GM12891 (cell line): ENCODE measurements at places on chromosomes 1 and 21.

DNA sequence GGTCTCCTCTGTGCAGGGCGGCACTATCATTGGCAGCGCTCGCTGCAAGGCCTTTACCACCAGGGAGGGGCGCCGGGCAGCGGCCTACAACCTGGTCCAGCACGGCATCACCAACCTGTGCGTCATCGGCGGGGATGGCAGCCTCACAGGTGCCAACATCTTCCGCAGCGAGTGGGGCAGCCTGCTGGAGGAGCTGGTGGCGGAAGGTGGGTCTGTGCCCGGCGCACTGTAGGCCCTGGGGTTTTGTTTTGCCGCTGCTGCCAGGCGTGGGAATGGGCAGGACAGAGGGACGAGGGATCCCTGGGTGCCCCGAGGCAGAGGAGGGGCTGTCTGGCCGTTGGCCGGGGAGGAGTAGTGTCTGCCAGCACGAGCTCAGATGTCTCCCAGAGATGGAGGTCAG, 12.2 kb downstream of the PFKL start:
- DNase-seq: no peak

DNA sequence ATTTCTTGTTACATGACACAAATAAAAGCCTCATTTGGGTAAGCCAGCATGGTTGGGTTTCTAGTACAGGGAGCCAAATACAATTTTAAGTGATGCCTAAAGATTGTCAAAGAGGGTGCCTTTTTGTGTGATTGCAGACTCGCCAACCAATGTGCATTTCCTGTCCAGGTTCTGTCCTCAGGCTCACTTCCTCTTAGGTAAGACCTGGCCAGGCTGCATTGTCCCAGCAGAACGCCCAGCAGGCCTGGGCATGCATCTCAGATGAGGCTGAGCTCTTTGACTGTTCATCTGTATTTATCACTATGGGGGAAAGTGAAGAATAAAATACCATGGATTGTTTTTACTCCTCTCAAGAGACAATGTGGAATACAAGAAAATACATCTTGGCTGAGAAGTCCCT, 49.7 kb downstream of the KCNC4 start:
- no peak for DNase-seq

GRCh38 chr21:33663241-33663640, 20.9 kb downstream of the ITSN1 start:
- no peak for DNase-seq

DNA sequence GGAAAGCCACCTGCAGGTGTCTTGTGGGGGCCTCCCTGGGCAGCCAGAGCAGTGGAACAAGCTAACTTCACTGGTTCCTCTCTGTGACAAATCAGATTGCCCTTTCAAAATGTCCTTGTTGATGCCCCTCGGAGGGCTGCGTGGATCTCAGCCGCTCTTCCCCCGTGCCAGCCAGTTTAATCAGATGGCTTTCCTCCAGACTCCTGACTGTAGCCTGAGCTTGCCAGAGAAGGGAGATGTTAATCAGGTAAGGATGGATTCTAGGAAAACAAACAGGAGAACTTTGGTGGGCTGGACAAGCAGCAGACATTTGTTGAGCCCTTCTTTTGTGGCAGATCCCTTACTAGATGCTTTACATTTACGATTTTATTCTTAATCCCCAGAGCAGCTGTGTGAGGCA, 88.2 kb downstream of the DMRTA2 start:
- DNase-seq: no peak

- DNase-seq: no peak
These were observed 1204.6 kb upstream of the TMPRSS15 start for GRCh38 chr21:19608101-19608621.

DNA sequence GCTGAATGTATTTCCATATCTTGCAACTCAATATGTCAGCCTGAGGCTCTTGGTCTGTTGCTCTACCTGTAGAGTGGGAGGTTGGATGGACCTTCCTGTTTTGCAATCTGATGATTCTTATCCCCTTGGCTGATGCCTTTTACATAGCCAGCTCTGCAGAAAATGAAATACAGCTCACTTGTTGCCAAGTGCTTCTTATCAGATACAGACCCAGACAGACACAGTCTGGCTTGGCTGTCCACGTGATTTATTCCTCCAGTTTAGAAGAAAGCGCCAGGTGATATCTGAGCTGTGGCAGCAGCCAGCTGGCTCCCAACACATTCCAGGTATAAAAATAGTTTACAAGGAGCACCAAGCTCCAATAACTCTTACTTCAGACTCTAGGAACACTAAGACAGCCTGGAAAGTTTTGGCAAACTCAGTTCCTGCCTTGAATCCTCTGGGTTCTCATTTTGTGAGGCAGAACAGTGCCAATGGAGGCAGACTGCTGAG, 479.2 kb upstream of the USP24 start:
- no peak for DNase-seq

DNA sequence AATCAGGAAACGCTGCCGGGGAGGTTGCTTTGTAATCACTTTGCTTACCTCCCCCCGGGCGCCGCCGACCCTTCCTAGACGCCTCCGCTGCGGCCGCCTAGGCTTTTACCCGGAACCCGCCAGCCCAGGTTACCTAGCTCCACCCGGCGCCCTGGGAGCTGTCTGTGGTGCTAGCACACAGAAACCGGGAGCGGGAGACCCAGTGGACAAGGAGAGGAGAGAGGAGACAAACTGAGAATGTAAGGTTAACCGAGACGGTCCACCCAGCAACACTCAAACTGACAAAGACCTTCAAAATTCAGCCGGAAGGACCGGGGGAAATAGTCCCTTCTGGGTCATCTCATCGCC, 9.8 kb downstream of the BARHL2 start:
- no peak for DNase-seq

- no peak for DNase-seq
These were observed 354.8 kb upstream of the NFIA start for GRCh38 chr1:60727552-60727951.

- no peak for DNase-seq
These were observed 53.3 kb downstream of the ZFYVE9 start for GRCh38 chr1:52195161-52195560.

GRCh38 chr1:20123722-20124455, 4.6 kb upstream of the PLA2G2D start:
- DNase-seq: no peak

DNA sequence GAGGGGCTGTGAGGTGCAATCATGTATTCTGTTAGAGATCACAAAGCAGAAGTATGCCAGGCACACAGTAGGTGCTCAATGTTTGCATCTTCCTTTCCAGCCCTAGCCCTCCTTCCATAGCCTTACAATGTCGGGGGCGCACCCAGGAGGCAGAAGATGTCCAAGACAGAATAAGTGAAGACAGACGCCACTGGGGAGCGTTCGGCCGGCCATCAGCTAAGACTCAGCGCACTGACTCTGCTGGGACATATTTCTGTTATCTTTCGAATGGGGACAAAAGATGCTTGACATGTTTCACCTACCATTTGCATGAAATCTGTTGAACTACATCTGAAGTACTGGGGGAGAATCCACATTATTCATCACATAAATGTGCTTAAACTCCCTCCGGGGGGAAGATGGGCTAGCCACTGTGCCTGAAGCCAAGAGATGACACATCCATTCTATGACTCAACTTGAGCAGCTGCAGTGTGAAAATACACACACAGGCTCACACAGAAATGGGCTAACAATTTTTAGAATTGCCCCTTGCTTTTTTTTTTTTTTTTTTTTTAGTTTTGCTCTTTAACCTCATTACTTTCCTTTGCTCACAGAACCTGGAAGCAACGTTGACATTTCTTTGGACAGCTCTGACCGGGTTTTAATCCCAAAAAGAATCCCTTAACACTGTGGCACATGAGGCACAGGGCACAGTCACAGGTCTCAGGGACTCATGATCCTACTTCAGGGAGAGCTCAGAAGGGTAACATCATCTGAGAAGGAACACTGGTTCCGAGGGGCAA, 7.9 kb downstream of the TIAM1 start:
- no peak for DNase-seq

GRCh38 chr1:206472024-206472423, 1.7 kb downstream of the IKBKE start:
- no peak for DNase-seq

GRCh38 chr1:222787729-222788128, 27.1 kb upstream of the DISP1 start:
- no peak for DNase-seq

GRCh38 chr1:184919892-184920291, 54.4 kb downstream of the NIBAN1 start:
- DNase-seq: no peak

DNA sequence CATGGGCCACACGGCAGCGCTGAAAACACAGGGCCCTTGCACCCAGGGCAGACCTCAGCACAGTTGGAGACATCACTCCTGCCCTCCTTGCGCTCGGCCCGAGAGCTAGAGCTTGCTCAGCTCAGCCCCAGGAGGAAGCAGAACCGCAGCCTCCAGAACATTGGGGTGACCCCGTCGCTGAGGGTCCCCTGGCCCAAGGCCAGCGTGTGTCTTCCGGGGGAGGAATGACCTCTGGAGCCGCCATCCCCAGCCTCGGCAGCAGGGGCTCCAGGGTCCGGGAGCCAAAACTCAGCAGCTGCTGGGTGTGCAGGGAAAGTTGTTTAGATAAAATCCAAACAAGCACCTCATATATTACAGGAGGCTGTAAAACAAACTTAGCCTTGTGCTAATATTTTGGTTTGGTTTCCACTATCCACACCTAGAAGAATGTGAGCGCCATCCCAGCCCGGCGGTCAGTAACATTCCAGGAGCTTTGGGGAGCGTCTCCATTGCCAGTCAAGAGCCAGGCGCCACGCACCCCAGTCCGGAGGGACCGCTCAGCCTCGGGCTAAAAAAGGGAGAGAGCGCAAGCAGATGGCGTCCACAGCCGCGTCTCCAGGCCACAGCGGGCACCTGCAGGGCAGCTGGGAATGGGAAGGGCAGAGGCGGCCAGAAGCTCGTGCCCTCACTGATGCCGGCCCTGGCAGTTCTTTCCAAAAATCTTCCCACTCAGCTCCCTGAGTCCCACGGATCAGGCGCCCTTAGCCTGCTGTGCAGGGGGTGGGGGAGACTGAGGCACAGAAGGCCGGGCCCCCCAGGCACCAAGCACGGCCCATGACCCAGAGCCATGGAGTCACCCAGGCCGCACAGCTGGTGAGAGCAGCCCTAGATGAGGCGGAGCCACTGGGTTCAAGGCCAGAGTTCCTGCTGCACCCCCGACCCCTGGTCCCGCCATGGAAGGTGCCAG, 52.0 kb downstream of the SLX9 start:
- DNase-seq: no peak

DNA sequence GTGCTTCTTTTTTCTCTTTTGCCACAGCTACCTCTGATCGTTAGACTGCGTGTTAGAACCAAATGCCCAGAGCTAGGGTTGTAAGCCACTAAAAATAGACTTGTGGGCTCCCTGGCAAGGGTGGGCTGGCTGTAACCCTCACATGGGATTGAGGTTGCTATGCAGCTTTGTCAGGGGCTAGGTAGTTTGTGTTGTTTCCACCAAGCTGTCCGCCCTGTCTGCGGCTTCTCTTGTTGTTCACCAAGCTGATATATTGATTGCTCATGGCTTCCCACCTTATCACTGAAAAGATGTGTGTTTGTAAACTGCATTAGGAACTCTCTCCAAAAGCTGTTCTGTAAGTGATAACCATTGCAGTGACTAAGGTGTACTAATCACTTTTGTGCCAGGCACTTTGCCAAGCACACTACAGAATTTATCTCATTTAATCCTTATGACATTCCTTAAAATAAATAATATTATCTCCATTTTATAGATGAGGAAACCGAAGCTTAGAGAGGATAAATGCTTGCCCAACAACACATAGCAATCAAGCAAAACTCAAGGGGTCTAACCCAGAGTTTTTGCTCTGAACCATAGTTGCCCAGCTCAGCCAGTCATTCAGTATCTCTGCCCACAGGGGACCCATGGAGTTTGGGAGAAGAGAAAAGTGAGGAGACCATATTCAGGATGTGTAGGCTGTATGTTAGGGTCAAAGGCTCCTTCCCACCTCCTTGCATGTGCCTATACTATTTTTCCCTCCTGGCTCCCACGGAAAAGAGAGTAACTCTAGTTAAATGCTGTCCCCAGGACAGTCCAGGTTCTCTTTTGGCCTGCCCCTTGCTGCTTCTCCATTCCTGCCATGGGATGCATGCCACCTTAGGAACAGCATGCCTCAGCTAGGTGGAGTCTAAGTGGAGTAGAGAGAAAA, 42.2 kb upstream of the TARBP1 start:
- DNase-seq: no peak

- no peak for DNase-seq
These were observed 51.2 kb downstream of the CCDC185 start for GRCh38 chr1:223444411-223444810.

DNA sequence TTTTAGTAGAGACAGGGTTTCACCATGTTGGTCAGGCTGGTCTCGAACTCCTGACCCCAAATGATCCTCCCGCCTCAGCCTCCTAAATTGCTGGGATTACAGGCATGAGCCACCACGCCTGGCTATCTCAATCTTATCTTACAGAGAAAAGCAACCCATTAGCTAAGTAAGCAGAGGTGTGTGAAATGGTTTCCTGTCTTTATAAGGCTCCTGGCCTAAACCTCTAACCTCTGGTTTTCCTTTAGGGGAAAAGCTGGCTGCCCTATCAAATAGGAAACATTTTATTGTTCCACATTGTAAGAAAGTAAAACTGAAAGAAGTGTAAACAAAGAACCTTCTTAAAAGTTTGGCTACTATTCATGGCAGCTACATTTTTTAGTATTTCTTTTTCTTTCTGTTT, 78.3 kb upstream of the MORC3 start:
- no peak for DNase-seq

GRCh38 chr1:24403806-24404205, 9.8 kb downstream of the STPG1 start:
- no peak for DNase-seq

DNA sequence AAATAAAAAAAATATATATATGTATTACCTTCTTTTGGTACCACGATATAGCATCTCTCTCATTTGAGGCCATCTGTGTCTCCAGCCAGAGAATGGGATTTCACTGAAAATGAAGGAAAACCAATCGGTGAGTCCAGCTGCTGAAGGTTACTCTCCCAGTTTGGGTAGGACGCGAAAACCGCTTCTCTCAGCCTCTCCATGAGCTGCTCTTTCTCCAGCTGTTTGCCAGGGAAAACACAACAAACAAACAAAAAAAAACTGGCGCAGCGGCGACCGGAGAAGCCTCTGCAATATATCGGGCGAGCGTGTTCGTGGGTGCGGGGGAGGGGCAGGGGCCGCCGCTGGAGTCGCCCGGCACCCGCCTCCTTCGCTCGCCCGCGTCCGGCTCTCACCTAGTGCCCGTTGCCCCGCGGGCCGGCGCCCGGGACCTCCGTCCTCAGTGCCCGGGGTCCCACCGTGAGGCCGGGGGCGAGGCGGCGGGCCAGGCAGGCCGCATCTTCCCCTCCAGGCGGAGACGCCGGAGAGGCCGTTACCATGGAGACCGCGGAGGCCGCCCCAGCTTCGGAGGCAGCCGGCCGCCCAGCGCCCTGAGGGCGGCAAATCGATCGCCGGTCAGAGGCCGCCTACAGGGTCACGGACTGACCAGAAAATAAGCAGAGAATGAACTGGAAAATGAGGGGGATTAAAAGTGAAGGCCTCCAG, 504 bp downstream of the PHTF1 start:
- peak; percentile 58 for DNase-seq
